ENCODE measurements at places on chromosomes 11 and 22.

DNA sequence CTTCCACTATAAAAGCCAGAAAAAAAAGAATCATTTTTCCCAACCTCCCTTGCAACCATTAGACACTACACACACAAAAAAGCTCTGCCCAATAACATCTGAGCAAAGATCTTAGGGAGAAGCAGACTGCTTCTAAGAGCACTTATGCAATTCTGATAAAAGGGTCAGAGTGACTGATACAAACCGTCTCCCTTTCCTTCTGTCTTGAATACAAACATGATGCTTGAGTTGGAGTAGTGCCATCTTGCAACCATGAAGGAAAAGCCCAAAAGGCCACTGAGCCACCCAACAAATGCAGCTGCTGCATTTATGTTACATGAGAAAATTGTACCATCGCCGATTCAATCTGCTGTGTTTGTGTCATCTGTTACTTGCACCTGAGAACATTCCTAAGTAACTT is 47.6 kb upstream of the EED start:
- DNase-seq: no peak

DNA sequence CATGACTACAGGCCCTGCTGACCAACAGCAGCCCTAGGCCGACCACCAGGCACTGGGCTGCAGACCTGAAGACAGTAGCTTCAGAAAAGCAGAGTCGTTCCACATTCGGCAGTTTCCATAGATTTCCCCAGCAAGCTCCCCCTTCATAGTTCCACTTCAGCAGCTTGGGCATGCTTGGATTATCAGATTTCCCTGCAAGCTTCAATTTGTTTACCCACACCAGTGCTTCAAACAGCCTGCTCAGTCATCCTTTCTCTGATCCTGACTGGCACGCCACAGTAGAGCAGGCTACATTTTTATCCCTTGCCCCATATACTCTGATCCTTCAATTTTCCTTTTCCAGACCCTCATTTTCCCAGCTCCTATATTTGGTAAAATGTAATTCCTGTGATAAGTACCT is 51.1 kb upstream of the CFAP300 start:
- no peak for DNase-seq

DNA sequence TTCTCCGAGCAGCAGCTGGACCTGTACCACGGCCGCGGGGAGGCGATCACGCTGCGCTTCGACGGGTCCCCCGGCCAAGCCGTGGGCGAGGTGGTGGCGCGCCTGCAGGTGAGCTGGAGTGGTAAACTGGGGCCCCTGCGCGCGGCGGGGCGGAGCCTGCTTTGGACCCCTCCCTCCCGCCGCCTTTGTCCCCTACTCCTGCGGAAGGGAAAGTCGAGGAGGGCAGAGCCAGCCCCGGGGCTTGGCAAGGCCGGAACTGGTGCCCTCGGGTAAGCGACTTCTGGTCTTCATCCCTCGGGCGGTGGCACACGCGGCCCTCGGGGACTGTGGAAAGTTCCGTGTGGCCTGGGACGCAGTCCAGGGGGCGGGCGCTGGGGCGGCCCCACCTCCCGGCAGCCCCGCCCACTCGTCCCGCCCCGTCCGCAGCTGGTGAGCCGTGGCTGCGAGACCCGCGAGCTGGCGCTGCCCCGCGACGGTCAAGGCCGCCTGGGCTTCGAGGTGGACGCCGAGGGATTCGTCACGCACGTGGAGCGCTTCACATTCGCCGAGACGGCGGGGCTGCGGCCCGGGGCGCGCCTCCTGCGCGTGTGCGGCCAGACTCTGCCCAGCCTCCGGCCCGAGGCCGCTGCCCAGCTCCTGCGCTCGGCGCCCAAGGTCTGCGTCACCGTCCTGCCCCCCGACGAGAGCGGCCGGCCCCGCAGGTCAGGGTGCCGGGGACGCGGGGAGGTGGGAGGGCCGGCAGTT is 9.2 kb downstream of the SIPA1 start:
- no peak for DNase-seq

DNA sequence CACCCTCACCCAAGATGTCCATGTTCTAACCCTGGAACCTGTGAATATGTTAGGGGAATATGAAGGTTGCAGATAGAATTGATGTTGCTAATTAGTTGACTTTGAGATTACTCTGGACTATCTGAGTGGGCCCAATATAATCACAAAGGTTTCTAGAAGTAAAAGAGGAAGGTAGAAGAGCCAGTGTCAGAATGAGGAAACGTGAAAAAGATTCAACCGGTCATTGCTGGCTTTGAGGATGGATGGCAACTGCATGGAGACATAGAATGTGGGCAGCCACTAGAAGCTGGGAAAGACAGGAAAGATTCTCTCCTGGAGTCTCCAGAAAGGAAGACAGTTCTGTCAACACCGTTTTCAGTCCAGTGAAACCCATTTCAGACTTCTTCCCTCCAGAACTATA is 86.6 kb downstream of the CLPB start:
- no peak for DNase-seq

- no peak for DNase-seq
Observed at GRCh38 chr22:29477723-29478318, 2.2 kb upstream of the NEFH start.

- DNase-seq: no peak
Observed at GRCh38 chr11:89521294-89521693, 30.1 kb upstream of the NOX4 start.

- no peak for DNase-seq
Observed at GRCh38 chr11:120043328-120043945, 94.5 kb downstream of the TRIM29 start.

GRCh38 chr11:24132471-24132870 is 364.4 kb upstream of the LUZP2 start:
- no peak for DNase-seq

DNA sequence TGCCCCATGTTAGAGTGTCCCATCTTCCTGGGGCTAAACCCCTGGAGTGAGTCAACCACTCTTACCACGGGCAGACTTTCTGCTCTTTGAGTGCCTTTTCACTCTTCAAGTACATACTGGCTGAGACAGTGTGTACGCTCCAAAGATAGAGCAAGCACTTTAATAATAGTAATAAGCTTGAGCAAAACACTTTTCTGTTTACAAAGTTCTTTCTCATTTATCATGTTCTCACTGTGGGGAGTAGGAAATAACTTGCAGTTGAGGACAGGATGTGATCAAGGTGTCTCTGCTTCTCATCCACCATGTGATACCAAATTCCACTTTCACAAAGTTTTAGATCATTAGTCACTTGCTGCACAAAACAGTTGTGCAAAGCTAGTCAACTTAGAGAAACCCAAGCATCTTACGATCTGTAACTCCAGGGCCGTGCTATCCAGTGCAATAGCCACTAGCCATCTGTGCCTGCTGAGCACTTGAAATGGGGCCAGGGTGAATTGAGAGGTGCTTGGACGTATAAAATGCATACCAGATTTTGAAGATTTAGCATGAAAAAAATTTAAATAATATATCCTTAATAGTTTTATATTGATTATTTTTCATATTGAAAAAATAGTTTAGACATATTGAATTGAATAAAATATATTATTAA is 135.3 kb downstream of the KIF18A start:
- no peak for DNase-seq

DNA sequence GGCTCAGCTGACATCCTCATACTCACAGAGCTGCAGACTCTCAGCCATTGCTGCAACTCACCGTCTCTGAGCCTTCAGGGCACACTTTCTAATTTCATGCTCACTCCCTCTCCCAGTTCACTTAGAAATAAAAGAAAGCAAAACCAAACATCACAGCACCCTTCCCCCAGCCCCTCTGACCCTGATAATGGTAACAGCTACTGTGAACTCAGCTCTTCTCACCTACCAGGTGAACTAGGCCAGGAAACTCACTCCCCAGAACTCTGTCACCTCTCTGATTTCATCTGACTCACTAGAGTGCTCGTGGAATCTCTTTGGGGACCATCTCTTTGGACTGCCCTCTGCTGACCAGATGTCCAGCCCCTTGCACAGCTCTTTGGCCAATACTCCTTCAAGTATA is 14.5 kb upstream of the PARVA start:
- no peak for DNase-seq

GRCh38 chr11:108393046-108393445 is 74.3 kb downstream of the C11orf65 start:
- DNase-seq: no peak

DNA sequence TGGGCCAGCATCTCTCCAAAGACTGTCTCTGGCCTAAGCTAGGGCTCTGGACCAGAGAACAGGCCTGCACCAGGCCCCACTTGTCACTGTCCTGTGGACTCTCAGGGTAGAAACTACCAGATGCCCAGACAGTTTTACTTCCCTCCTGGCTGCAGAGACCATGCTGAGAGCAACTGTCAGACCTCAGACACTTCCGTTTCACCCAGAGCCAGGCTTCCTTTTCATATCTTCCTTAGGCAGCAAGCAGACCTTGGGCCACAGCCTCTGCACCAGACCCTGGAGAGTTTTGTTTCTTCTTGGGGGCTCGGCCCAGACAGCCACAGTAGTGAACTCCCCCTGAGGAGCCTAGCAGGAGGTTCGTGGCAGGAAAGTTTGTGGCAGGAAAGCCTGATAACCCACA is 12.1 kb upstream of the FCHSD2 start:
- DNase-seq: no peak

- no peak for DNase-seq
Observed at GRCh38 chr22:46072110-46072881, 78.0 kb upstream of the PPARA start.

DNA sequence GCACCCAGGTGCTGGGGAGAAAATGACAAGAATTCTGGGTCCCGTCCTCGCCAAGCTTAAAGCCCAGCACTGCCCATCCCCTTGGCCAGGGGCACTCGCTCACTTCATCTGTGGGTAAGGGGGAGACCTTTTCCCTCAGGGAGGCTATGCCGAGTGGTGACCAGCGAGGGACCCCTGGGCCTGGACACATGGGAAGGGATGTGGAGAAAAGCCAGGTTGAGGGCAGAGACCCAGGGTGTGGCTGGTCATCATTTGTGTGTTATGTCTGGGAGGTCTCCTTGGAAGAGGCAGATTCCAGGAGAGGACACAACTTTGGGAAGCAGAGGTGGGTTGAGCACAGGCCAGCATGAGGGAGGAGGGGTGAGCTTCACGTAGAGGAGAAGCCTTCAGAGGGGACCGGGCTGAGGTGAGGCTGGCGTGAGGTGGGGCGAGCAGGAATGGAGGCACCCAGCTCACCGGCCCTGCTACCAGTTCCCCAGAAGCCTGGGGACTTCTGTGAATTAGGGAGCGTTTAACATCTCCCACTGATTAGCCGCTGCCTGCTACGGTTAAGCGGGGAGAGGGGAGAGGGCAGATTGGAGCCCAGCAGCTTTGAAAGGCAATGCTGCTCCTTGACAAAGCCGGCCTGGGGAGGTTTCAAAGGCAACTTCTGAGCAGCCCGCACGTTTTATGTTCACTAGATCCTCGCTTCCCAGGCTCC is 25.8 kb upstream of the NECTIN1 start:
- no peak for DNase-seq

DNA sequence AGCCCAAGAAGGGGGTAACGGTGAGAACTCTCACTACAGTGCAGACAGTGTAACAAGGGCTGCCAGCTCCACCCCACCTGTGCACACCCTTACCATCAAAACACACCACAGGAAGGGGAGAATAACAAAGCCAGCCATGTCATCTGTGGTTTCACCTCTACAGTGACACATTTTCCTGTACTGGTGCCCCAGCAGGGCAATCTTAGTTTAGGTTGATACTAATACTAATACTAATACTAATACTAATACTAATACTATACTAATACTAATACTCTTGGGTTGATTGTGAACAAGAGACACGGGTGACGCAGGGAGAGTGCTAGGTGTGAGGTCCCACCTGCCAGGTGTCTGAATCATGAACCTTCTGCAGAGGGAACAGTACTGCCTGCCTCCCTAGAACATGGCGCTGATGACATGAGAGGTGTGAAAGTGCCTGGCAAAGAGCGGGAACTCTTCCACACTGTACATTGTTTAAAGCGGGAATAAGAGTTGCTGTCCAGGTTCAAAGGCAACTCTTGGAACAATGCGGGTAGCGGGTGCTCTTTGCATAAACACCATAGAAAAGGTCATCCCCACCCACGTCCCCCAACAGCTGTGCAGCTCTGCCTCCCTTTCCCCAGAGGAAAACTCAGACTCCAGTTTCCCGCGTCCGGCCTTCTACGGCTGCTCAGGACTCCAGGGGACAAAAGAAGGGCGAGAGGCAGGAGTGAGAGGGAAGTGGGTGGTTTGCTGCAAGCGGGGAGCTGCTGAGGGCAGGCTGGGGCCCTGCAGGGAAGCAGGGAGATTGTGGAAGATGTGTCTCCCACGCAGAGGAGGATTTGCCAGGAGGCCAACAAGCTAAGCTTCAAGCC is 25.0 kb upstream of the TMPRSS4 start:
- peak; percentile 53 for DNase-seq

DNA sequence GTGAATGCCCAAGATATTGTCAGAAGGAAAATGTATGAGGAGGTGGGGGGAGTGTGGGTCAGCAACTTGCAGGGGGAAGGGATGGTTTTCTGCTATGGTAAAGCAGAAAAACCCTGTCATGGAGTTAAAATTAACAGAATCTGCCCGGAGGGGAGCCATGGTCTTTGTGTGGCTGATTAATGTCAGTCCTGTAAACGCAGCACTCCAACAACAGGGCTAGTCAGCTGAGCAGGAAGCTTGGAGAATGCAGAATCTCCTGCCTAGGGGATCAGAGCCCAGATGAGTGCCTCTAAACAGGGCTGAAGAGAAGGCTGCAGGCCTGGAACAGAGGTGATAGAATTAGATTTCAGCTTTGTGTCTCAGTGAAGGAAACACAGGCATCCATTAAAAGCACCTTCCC is 140.9 kb upstream of the MTNR1B start:
- DNase-seq: no peak

- no peak for DNase-seq
Observed at GRCh38 chr11:37721485-37721884, 1123.4 kb upstream of the RAG2 start.

- DNase-seq: no peak
Observed at GRCh38 chr22:25082096-25082495, 117.6 kb upstream of the CRYBB3 start.

GRCh38 chr22:39439170-39439569 is 17.6 kb upstream of the MGAT3 start:
- DNase-seq: no peak

DNA sequence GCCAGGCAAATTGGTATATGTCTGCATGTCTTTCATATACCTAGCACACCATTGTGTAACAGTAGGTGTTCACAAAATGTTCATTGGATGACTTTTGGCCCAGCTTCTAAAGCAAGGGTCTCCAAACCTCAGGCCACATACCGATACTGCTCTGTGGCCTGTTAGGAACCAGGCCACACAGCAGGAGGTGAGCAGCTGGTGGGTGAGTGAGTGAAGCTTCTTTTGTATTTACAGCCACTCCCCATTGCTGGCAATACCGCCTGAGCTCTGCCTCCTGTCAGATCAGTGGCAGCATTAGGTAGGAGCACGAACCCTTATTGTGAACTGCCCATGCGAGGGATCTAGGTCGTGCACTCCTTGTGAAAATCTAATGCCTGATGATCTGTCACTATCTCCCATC is 836.6 kb downstream of the NTM start:
- DNase-seq: no peak

DNA sequence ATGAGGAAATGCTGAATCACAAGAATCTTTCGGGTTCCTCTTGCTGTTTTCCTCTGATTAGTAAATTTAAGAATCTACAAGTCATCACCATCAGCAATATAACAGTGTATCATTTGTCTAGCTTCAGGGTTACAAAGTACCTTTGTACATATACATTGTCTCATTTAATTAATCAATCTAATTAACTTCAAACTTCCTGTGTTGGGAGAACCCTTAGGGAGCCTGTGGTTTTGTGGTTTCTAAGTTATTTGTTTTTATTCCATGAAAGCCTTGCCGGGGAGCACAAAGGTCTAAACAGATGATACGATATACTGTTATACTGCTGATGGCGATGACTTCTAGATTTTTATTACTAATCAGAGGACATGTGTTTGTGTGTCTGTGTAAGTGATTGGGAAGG is 41.0 kb downstream of the TIMP3 start:
- no peak for DNase-seq

GRCh38 chr11:123796226-123796625 is 9.9 kb downstream of the OR6M1 start:
- no peak for DNase-seq

Data from activated CD4-positive, alpha-beta T cell treated with anti-CD3 and anti-CD28 coated beads for 1 hour (primary cell).